ENCODE measurements at places on chromosomes 12 and 14.
A peak's percentile ranks its signal among the peaks of the same experiment; 100 is the strongest.

GRCh38 chr14:50263321-50263720 lies 31.9 kb upstream of the SOS2 start:
- no peak overlapping the region for H3K27ac ChIP-seq
- H3K27me3 ChIP-seq, result no peaks in the 10 kb centered on the region
- H3K36me3 ChIP-seq, result peaks cover 3% of the 10 kb centered on the region
- no peak for DNase-seq
- no peaks in the 10 kb centered on the region for H3K4me1 ChIP-seq

- H3K4me1 ChIP-seq, result no peaks in the 10 kb centered on the region
- DNase-seq, result no peak
- peaks cover 6% of the 10 kb centered on the region for H3K27me3 ChIP-seq
- H3K27ac ChIP-seq, result no peak overlapping the region
- H3K4me3 ChIP-seq, result no peak overlapping the region
These were observed 36.8 kb downstream of the SLC5A8 start for GRCh38 chr12:101173197-101173749.

- no peaks in the 10 kb centered on the region for H3K36me3 ChIP-seq
- H3K4me1 ChIP-seq, result no peaks in the 10 kb centered on the region
- H3K27ac ChIP-seq, result no peak overlapping the region
- H3K4me3 ChIP-seq, result no peak overlapping the region
These were observed 13.0 kb upstream of the CDKN3 start for GRCh38 chr14:54383835-54384234.

DNA sequence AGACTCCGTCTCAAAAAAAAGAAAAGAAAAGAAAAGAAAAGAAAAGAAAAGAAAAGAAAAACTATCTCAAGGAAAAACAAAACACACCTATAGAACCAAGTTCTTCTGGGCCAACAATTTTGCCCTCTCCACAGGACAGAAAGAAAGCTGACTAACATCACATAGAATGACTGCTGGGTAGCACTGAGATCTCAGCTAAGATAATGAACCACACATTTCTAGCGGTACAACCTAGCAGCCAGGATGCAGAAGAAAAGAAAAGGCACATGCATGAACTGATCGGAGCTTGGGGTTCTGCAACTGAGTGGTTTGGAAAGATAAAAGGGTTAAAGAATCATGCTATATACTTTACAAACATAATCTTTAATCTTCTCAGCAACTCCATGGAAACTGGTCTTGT lies 19.5 kb downstream of the TMED10 start:
- H3K4me3 ChIP-seq, result no peak overlapping the region
- peaks cover 64% of the 10 kb centered on the region for H3K4me1 ChIP-seq
- no peaks in the 10 kb centered on the region for H3K27me3 ChIP-seq
- peaks cover 17% of the 10 kb centered on the region for H3K36me3 ChIP-seq
- DNase-seq, result peak; percentile 31

- no peaks in the 10 kb centered on the region for H3K36me3 ChIP-seq
- no peak overlapping the region for H3K4me3 ChIP-seq
- DNase-seq, result no peak
- H3K27ac ChIP-seq, result no peak overlapping the region
- H3K4me1 ChIP-seq, result no peaks in the 10 kb centered on the region
- H3K27me3 ChIP-seq, result no peaks in the 10 kb centered on the region
These were observed 75.8 kb downstream of the MOK start for GRCh38 chr14:102229071-102229738.

DNA sequence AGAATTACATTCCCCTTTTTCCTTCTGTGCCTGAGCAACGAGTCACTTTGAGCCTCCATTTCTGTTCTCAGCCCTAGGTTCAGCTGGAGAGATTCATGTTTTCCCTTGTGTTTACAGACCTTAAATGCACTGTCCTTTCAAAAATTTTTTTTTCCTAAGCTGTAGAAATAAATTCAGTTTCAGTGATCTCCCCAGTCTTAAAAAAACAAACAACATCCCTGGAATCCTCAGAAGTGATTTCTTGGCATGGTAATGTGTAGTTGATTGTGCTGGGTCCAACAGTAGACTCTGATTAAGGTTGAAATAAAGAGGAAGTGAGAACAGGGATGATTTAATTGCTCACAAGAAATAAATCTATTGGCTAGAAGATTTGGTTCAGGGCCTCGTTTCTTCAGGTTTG lies 89.3 kb downstream of the NTN4 start:
- H3K27me3 ChIP-seq, result no peaks in the 10 kb centered on the region
- H3K4me1 ChIP-seq, result no peaks in the 10 kb centered on the region
- H3K27ac ChIP-seq, result no peak overlapping the region
- H3K36me3 ChIP-seq, result no peaks in the 10 kb centered on the region
- DNase-seq, result no peak

DNA sequence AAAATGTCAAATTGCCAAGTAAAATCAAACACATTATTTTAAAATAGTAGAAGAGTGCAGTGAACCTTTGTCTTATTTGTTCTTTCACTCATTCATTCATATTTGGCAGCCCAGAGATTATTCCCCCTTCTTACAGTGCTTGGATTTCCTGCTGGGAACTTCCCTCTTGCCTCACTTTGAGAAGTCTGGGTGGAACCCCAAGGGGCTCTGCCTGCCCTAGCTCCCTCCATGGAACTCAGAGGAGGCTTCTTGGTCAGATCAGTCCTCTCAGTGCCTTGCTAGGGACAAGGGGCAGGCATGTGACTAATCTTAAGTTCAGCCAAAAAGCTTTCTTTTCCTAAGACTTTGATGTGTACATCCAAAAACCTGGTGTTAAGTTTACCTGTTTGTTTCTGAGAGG lies 84.7 kb upstream of the OVCH1 start:
- H3K4me3 ChIP-seq, result no peak overlapping the region
- peaks cover 4% of the 10 kb centered on the region for H3K27me3 ChIP-seq
- no peak for DNase-seq
- peaks cover 3% of the 10 kb centered on the region for H3K4me1 ChIP-seq

GRCh38 chr14:53509276-53510244 lies 356.4 kb upstream of the DDHD1 start:
- H3K27ac ChIP-seq, result no peak overlapping the region
- H3K4me1 ChIP-seq, result no peaks in the 10 kb centered on the region
- H3K27me3 ChIP-seq, result no peaks in the 10 kb centered on the region
- H3K4me3 ChIP-seq, result no peak overlapping the region
- no peaks in the 10 kb centered on the region for H3K36me3 ChIP-seq

GRCh38 chr14:91366749-91367148 lies 50.9 kb downstream of the CCDC88C start:
- peak overlapping the region; percentile 66 for H3K4me3 ChIP-seq
- DNase-seq, result no peak
- peaks cover 93% of the 10 kb centered on the region for H3K4me1 ChIP-seq
- peak overlapping the region; percentile 83 for H3K27ac ChIP-seq
- peaks cover 4% of the 10 kb centered on the region for H3K36me3 ChIP-seq

DNA sequence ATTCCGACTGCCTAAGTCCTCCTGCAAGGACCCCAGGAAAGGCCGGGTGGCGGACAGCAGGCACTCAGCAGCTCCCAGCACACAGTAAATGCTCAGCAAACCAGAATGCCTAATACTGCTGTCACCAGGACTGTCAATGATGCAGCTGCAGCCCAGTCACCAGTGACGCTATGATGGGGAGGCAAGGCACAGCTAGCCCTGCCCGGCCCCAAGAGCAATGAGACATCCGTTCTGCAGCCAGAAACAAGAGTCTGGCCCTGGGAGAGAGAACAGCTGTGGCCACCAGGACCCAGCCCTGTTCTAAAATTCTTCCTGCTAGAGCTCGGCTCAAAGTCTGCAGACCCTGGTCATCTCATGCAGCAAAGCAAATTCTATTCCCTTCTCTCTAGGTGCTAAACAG lies 69.8 kb downstream of the NCOR2 start:
- H3K4me3 ChIP-seq, result no peak overlapping the region
- peaks cover 8% of the 10 kb centered on the region for H3K36me3 ChIP-seq
- no peak overlapping the region for H3K27ac ChIP-seq
- H3K4me1 ChIP-seq, result peaks cover 73% of the 10 kb centered on the region
- DNase-seq, result no peak
- no peaks in the 10 kb centered on the region for H3K27me3 ChIP-seq

DNA sequence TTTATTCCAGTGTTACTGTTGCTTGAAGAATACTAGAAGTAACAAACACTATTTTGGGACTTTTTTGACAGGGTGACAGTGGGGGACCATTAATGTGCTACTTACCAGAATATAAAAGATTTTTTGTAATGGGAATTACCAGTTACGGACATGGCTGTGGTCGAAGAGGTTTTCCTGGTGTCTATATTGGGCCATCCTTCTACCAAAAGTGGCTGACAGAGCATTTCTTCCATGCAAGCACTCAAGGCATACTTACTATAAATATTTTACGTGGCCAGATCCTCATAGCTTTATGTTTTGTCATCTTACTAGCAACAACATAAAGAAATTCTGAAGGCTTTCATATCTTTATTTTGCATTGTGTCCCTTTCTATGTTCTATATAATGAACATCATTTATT lies 44.5 kb downstream of the TMPRSS12 start:
- no peaks in the 10 kb centered on the region for H3K36me3 ChIP-seq
- no peak overlapping the region for H3K4me3 ChIP-seq
- DNase-seq, result no peak
- no peaks in the 10 kb centered on the region for H3K4me1 ChIP-seq

- no peaks in the 10 kb centered on the region for H3K4me1 ChIP-seq
- no peak overlapping the region for H3K27ac ChIP-seq
- H3K27me3 ChIP-seq, result peaks cover 45% of the 10 kb centered on the region
- no peak overlapping the region for H3K4me3 ChIP-seq
- H3K36me3 ChIP-seq, result no peaks in the 10 kb centered on the region
- no peak for DNase-seq
These were observed 15.9 kb upstream of the SIX1 start for GRCh38 chr14:60665177-60665550.

- no peaks in the 10 kb centered on the region for H3K27me3 ChIP-seq
- H3K4me1 ChIP-seq, result peaks cover 15% of the 10 kb centered on the region
- peaks cover under 1% of the 10 kb centered on the region for H3K36me3 ChIP-seq
- H3K27ac ChIP-seq, result no peak overlapping the region
- DNase-seq, result no peak
- H3K4me3 ChIP-seq, result no peak overlapping the region
These were observed 16.8 kb upstream of the MGP start for GRCh38 chr12:14902465-14902864.

- DNase-seq, result no peak
- no peak overlapping the region for H3K4me3 ChIP-seq
- H3K27me3 ChIP-seq, result peaks cover 8% of the 10 kb centered on the region
- no peak overlapping the region for H3K27ac ChIP-seq
These were observed 7.1 kb upstream of the LGMN start for GRCh38 chr14:92755495-92755894.

DNA sequence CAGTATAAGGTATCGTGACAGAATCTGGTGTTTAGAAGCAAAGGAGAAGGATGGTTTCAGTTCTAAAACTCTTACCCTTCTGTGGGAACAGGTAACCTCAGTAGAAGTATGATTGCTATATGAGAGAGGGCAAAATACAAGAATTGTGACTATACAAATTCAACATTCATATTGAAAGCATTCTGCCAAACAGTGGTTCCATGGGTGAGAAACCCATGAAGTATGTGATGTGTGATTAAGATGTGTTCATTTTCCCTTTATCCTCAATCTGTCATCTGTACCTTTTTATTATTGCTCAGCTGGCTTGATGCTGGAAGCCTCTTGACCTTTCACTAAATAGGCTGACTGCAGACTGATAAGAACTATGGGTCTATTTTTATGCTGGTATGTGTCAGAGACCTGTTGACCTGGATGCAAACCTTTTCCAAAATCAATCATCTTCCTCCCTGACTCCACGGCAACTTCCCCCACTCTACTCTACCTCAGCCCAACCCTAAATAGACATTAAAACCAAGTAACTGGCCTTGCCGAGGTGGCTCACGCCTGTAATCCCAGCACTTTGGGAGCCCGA lies 109.6 kb downstream of the STXBP6 start:
- no peak overlapping the region for H3K27ac ChIP-seq
- no peaks in the 10 kb centered on the region for H3K27me3 ChIP-seq
- H3K4me3 ChIP-seq, result no peak overlapping the region
- no peaks in the 10 kb centered on the region for H3K4me1 ChIP-seq

- H3K36me3 ChIP-seq, result peaks cover 49% of the 10 kb centered on the region
- peak overlapping the region; percentile 98 for H3K4me3 ChIP-seq
- H3K27ac ChIP-seq, result peak overlapping the region; percentile 96
- peaks cover 42% of the 10 kb centered on the region for H3K4me1 ChIP-seq
- DNase-seq, result no peak
- H3K27me3 ChIP-seq, result peaks cover 1% of the 10 kb centered on the region
These were observed 1.5 kb downstream of the HIF1A start for GRCh38 chr14:61696753-61697318.

DNA sequence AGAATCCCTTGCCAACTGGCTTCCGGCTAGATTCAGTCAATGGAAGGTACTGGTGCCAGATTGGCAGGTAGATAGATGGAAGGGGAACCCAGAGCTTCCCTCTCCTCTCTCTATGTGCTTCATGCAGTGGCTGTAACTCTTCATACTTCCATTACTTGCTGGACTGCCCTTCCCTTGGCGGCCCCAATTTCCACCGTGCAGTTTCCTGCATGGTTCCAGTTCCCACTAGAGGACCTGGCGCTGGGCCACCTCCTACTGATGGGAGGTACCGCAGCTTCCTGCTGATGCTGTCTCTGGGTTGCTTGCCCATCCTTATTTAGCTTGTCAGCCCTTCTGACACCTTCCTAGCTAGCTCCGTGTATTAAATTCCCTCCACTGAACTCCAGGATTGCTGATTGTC lies 226.4 kb downstream of the ANO2 start:
- H3K4me1 ChIP-seq, result peaks cover 2% of the 10 kb centered on the region
- no peak overlapping the region for H3K27ac ChIP-seq
- no peak overlapping the region for H3K4me3 ChIP-seq
- peaks cover 7% of the 10 kb centered on the region for H3K27me3 ChIP-seq
